Adipose tissue (tissue), 3 donors: ENCODE measurements at places on chromosomes 6 and 20. TPM values are rescaled to one million over a fixed set of nuclear protein-coding genes. Genes with fewer than 3 reads are reported as not detected.

ROS1 gene
- 0.01 TPM for polyA plus RNA-seq

HFE gene
- 6.1 TPM for polyA plus RNA-seq

PCSK2 gene
- 0.04 TPM for polyA plus RNA-seq

PCK1 gene
- polyA plus RNA-seq: 161 TPM

METTL24 gene
- 2.9 TPM for polyA plus RNA-seq

TRIM31 gene
- polyA plus RNA-seq: 0.21 TPM

TTLL9 gene
- polyA plus RNA-seq: 0.26 TPM

LSM2 gene
- polyA plus RNA-seq: 29.7 TPM

TCF21 gene
- polyA plus RNA-seq: 7.6 TPM

SLC17A9 gene
- polyA plus RNA-seq: 4.8 TPM

JPH2 gene
- 1.6 TPM for polyA plus RNA-seq

SRF gene
- polyA plus RNA-seq: 29.9 TPM

SEL1L2 gene
- not detected for polyA plus RNA-seq

ITPR3 gene
- polyA plus RNA-seq: 13.5 TPM

TRAPPC3L gene
- 0.02 TPM for polyA plus RNA-seq

MCCD1 gene
- not detected for polyA plus RNA-seq

PHACTR3 gene
- 0.10 TPM for polyA plus RNA-seq

FGD2 gene
- polyA plus RNA-seq: 7.0 TPM

C6orf58 gene
- polyA plus RNA-seq: 0.07 TPM

PRL gene
- 0.56 TPM for polyA plus RNA-seq

FLRT3 gene
- 0.71 TPM for polyA plus RNA-seq

C20orf144 gene
- polyA plus RNA-seq: 0.06 TPM

ELOVL4 gene
- 0.27 TPM for polyA plus RNA-seq

SMLR1 gene
- 0.07 TPM for polyA plus RNA-seq

STX11 gene
- polyA plus RNA-seq: 3.2 TPM

SLC32A1 gene
- polyA plus RNA-seq: not detected

RNGTT gene
- 3.7 TPM for polyA plus RNA-seq

GGTLC1 gene
- polyA plus RNA-seq: not detected

APMAP gene
- 52.2 TPM for polyA plus RNA-seq

CGA gene
- polyA plus RNA-seq: not detected

CDKN1A gene
- 540 TPM for polyA plus RNA-seq

AIF1 gene
- polyA plus RNA-seq: 180 TPM

BHLHE23 gene
- not detected for polyA plus RNA-seq

CRIP3 gene
- polyA plus RNA-seq: not detected

COL9A1 gene
- 0.31 TPM for polyA plus RNA-seq

TSHZ2 gene
- 1.2 TPM for polyA plus RNA-seq

PBOV1 gene
- not detected for polyA plus RNA-seq

PLCB1 gene
- 12.7 TPM for polyA plus RNA-seq

KIF13A gene
- polyA plus RNA-seq: 21.8 TPM

BPI gene
- 3.5 TPM for polyA plus RNA-seq

ASIP gene
- polyA plus RNA-seq: not detected

RBM24 gene
- 0.38 TPM for polyA plus RNA-seq

HDGFL1 gene
- not detected for polyA plus RNA-seq

PROCR gene
- polyA plus RNA-seq: 83.3 TPM

TRIM15 gene
- polyA plus RNA-seq: not detected

CRISP3 gene
- not detected for polyA plus RNA-seq

PLN gene
- 15.3 TPM for polyA plus RNA-seq

COL10A1 gene
- not detected for polyA plus RNA-seq

DSE gene
- polyA plus RNA-seq: 3.5 TPM

RHAG gene
- polyA plus RNA-seq: 0.03 TPM

FAM184A gene
- polyA plus RNA-seq: 9.4 TPM

KCNQ2 gene
- polyA plus RNA-seq: not detected

RAMACL gene
- polyA plus RNA-seq: 0.22 TPM

SNAI1 gene
- 21.5 TPM for polyA plus RNA-seq

TUBB2A gene
- polyA plus RNA-seq: 39.8 TPM

HSPA12B gene
- polyA plus RNA-seq: 31.8 TPM
